ENCODE measurements at places on chromosomes 3 and 15.

GRCh38 chr15:89863918-89864317 is 29.9 kb downstream of the AP3S2 start:
- no peak for DNase-seq

DNA sequence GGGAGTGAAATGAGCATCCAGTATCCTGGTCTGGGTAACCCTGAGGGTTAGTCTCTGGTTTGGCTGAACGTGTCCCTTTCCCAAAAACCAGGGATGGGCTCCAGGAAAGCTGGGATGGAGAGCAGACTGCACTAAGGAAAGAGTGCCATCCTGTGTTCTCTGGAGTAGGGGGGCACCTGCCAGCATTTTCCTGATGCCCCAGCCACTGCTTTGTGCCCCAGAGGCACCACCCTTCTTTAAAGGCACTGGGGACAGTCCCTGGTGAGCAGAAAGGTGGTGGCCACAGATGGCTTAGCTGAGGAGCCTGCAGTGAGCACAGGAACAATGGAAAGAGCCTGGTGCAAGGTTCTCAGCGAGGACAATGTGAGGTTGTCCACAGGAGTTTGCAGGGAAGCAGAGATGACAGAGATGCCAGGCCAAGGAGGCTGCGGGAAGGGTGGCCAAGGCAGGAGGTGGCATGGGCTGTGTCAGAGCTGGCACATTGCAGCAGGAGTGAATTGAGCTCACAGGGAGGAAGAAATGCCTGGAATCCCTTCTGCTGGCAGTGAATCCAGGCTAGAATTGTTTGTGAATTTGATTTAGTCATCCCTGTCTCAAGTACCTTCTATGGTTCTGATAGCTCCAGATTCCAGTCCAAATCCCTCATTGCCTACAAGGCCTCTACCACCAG is 39.9 kb downstream of the AMOTL2 start:
- no peak for DNase-seq

DNA sequence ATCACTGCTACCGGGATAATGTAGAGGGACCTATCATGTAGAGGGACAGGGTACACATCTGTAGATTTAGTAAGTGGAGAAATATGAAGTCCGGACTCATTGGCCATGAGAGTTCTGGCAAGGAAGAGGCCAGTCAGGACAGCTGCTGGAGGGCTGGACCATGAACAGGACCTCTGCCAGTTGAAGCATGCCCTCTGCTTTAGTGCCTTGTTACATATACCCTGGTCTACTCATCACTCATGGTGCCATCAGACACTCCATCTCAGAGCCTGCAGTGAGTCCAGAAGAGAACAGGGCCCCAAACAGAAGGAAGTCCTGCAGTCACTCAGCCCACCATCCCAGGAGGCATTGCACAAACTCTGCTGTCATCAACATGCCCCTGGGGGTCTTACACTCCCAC is 54.7 kb upstream of the CA12 start:
- DNase-seq: no peak

DNA sequence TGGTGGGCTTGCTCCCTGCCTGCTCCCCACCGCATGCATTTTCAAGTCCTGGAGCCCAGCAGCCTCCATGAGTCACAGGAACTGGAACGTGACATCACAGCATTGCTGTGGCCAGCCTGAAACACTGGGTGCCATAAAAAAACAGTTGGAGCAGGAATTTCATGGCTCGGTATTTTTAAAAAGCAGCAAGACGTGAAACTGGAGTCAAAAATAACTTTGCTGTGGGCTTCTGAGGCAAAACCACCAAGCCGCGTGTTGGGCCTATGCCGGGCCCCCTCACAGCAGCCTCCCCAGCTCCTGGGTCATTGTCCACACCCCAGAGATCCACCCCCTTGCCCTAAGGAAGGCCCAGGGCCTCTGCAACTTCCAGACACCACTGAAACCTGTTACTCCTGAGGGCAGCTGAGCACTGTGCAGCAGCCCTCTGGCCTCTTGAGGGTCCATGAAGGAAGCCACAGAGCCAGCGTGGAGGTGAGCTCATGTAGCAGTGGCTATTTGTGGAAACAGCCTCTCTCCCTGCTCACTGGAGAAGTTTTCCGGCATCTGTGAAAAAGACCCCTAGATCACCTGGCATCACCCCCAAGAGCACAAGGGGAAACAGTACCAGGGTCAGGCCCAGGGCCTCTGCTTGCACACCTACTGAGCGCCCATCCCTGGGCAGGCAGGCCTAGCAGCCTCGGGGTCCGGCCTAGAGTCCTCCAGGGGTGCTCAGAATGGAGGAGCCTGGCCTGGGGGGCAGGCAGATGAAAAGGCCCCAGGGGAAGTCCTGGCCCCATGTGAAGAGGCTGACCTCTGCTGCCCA is 34.0 kb upstream of the DUSP7 start:
- DNase-seq: no peak

DNA sequence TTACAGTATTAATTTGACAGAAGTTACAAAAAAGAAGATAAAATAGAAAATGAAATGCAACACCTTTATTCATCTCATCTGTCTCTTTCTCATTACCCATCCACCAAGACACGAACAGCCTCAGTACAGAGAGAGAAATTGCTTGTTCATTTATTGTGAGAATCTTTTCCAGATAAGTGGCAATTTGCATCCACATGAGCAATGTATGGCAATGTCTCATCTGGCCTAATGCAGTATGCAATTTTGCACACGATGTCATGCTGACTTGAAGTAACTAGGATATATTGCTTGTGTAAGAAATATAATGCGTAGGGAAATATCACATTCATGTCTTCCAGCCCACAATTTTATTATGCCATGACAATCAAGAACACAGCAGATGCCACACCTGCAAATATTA is 866.9 kb downstream of the ROBO1 start:
- DNase-seq: no peak

DNA sequence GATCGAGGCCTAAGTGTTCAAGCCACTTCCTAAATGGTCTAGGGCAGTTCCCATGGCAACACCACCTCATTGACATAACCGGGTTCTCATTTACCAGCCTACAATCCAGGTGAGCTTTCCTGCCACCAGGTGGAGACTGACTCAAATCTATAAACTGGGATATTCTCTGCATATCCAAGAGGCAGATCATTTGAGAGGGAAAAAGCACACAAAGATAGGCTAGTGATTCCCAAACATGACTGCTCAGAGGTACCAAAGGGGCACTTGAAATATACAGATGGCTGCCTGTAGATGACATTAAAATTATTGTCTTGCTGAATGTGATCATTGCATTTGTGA is 141.3 kb upstream of the PROK2 start:
- DNase-seq: no peak

- DNase-seq: no peak
Measured at GRCh38 chr3:72126441-72127223, 341.7 kb upstream of the PROK2 start.

- DNase-seq: no peak
Measured at GRCh38 chr3:153855772-153856171, 265.4 kb upstream of the ARHGEF26 start.

GRCh38 chr3:50124800-50125178 is 30.3 kb upstream of the SEMA3F start:
- no peak for DNase-seq

DNA sequence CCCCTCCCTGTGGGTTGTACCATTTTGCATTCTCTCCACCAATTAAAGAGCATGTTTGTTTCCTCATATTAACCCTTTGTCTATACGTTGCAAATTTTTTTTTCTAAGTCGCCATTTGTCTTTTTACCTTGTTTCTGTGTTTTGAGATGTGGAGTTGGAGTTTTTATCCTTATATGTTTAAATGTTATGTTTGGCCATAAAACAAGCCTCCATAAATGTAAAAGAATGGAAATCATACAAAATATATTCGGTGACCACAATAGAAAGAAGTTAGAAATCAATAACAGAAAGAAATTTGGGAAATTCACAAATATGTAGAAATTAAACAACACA is 29.2 kb downstream of the LRRK1 start:
- no peak for DNase-seq
